ENCODE measurements at places on chromosomes 12 and 14. TPM values are rescaled to one million over a fixed set of nuclear protein-coding genes. Genes with fewer than 3 reads are reported as not detected.

DNA sequence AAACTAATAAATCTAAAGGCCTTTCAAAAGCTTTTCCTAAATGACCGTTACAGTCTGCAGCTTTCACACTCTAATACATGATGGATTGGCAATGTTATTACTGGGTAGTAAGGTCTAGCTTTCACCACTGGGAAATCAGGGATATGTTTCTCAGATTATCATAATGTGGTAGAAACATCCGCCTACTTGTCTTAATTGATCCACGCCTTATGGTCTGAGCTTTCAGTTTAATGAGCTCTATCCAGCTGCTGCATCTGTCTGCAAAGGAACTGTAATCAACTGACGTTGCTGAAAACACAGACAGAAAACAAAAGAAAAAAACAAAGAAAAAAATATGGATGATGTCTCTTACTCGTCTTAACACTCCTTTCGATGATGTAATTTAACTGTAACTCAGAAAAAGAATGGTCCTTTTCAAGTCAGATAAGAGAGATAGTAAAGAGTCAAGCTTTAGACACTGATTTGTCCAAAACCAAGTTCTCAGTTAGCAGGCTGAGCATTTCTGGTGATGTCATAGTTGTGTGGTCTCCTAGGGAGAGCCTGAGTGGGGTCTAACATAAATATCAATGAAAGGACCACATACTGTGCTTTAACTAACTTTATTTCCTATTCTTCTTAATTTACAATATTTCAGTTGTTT, 85.9 kb downstream of the C2CD5 start:
- no peak for DNase-seq

GRCh38 chr12:3294481-3294911, 196.5 kb upstream of the PRMT8 start:
- DNase-seq, result no peak

DNA sequence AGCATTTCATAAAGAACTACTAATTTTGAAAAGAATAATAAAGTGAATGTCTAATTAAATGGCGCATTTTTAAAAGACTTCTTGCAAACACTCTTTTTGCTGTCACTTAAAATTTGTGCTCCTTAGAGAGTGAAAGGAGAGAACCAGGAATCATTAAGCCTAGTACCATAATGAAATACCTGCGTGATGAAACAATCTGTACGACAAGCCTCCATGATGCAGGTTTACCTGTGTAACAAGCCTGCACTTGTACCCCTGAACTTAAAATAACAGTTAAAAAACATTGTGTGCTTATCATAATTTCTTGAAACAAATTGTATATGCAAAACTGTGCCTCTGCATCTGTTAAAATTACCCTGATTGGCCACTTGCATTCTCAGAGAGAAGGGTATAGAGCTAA, 108.1 kb downstream of the MGAT4C start:
- DNase-seq, result no peak

GRCh38 chr12:9707864-9708808, 24.8 kb downstream of the CLECL1 start:
- peak; percentile 71 for DNase-seq

DNA sequence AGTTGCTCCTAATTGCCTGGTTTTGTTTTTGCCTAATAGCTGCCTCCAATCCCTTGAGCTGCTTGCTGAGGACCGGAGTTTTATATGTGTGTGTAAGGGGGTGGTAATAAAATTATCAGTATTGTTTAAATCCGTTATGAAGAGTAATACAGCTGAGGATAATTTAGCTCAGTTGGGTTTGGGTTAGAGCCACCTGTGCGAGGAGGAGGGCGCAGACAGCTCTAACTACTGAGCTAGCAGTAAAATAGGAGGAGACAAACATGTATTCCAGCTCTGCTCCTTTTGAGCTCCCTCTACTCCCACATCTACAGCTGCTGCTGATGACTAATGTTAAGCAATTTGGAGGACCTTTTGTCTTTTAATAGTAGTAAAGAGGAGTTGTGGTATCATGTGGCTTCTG, 61.5 kb downstream of the SPATS2 start:
- DNase-seq, result peak; percentile 70

PCBP2 gene
- 251 TPM for total RNA-seq

DNA sequence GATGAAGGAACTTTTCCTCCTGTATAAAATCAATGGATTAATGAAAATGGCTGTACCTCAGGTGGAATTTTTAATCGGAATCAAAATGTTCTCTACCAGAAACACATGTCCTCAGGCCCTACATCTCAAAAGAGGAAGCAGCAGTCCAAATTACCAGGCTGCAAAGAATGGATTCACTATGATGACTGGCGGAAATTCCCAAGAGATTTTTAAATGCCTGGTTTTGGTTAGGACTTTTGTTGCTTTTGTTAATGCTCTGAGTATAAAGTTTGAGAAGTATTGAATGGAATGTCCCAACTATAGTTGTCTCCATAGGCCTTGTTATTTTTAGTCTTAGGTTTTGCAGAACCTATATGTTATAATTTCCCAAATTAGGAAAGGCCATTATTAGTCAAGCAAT, 11.2 kb upstream of the IFNG start:
- no peak for DNase-seq

GRCh38 chr14:90607141-90607540, 209.1 kb downstream of the TTC7B start:
- DNase-seq, result no peak

- no peak for DNase-seq
These were observed 55.6 kb upstream of the OAS1 start for GRCh38 chr12:112851024-112851777.

DNA sequence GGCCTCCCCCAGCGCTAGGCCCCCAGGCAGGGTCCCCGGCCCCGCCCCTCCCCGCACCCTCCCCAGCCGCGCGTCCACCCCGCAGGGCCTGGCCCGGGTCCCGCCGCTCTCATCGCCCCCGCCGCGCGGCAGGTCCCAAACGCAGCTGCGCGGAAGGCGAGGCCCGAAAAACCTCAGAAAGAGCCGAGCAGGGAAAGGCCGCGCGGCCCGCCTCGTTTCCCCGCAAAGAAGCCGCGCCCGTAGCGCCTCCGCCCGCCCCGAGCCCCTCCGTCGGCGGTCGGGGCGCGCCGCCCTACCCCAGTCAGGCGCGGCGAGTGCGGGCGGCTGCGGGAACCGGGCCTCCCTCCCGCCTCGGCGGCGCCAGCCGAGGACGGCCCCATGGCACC, 324 bp downstream of the POLE start:
- peak; percentile 24 for DNase-seq

DNA sequence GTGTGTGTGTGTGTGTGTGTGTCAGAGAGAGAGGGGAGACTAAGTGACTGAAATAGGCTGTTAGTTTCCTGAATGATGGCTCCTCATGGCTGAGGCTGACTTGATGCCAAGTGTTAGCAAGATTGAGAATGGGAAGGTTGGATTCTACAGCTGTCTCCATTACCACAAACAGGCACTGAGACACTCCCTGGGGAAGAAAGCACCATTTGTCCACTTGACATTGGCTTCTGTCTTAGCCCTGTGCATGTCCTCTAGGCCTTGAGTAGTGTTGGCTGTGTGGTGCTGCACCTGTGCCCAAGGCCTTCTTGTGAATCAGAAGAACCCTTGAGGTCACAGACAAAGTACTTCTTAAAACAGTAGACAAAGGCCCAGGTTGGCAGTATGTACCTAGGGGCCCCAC, 15.6 kb downstream of the ERG28 start:
- DNase-seq, result no peak

CLEC1B gene
- not detected for total RNA-seq

DNA sequence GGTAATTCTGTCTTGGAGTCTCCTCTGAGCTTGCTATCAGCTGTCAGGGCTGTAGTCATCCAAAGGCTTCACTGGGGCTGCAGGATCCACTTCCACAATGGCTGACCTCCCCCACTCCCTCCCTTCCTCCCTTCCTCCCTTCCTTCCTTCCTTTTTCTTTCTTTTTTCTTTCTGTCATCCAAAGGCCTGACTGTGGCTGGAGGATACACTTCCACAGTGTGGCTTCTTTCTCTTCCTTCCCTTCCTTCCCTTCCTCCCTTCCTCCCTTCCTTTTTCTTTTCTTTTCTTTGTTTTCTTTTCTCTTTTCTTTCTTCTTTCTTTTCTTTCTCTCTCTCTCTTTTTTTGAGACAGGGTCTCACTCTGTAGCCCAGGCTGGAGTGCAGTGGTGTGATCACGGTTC, 30.6 kb downstream of the ARF6 start:
- DNase-seq, result no peak

ACSM4 gene
- total RNA-seq, result not detected

DNA sequence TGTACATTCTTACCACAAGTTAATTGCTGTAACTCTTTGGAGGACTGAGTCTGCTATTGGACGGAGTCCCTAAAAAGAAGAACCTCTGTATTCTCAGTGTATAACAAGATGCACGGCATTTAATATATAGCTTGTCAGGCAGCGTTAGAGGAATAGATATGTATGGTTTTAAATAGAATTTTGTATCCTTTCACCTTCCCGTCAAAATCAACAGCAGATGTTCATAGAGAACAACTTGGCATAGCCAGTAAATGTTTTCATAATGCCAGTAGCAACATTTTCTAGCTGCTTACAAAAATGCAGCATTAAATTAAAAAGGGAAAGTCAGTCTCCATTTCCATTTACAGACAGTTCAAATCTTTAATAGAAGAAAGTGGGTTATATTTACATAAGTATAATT, 6.8 kb downstream of the SCYL2 start:
- DNase-seq, result no peak

DNA sequence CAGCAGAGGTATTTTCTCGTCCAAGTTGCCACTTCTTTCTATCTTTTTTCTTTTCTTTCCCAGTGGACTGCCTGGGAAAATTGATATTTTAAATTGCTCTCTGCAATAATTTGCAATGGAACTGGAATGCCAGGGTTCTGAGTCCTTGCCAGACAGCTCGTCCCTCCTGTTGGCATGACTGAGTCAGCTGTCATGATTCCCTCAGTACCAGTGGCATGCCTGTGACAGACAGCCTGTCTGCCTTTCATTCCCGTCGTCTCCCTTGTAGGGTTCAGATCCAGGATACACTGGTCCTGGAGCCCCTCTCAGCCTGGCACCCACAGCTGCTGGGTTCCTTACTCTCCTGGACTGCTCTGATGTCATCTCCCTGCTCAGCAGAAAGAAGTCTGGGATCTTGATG, 84.8 kb downstream of the PTPN11 start:
- DNase-seq, result no peak

ITGB7 gene
- total RNA-seq, result 0.50 TPM

CCDC196 gene
- total RNA-seq, result not detected

DNA sequence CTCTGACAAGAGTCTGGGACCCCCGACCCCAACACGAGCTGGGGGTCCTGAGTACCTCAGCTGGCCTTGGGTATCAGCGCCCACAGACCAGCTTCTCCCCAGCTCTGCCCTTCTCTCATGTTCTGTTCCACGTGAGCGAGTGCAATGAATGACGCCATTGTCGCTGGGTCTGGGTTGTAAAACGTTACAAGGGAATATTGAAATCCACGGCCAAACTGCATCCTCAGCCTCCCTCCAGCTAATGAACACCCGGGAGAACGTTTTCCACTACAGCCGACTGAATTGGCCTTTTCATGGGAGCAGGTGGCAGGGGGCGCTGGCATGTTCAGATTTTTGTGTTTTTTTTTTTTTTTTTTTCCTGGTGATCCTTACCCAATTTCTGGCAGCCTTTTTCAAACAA, 34.7 kb downstream of the TBX5 start:
- DNase-seq, result no peak

DNA sequence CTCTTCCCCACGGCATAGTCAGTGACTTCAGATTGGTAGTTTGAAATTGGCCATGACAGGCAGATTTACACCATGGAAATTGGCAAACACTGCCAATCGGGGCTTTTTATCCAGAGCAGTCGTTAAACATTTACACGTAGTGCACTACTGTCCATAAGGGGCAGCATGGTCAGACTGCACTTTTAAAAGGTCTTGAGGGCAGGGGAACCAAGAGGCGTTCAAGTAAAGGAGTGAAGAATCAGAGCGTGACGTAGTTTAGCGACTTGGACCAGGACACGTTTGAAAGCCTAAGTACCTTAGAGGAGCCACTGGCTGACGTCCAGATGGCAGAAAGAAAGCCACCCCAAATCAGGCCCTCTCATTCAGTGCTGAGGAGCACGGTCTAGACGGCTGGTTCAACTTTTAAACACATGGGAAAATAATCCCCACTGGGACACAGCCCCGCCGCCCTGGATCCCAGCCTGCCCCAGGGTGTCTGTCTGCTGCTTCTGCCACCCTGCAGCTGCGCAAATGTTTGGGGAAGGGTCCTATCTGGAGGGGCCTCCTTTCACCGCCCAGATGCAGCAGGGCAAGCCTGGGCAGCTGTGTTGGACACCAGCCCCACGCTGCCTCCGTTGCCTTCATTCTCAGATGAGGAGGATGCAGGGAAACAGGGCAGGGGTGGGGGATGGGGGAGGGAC, 52.5 kb upstream of the PPP2R5C start:
- DNase-seq, result no peak

GRCh38 chr12:23210573-23210972, 585.6 kb downstream of the ETNK1 start:
- no peak for DNase-seq

DNA sequence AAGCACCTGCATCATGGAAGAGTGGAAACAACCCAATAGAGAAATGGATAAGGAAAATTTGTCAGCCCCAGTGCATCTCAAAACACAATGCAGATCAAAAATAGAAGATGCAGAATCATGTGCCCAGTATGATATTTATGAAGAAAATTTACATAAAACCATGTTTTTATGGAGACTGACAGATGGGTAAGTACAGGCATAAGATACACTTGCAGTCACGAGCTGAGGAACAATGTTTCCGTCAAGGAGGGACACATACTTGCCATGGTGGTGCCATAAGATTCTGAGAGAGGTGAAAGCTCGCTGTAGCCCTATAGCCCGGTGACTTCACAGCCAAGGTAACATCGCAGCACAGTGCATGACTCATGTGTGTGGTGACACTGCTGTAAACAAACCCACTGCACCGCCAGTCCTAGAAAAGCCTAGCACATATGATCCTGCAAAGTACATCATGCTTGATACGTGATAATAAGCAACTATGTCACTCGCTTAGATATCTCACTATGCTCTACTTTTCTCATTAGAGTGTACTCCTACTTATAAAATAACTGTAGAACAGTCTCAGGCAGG, 112.6 kb downstream of the RIMBP2 start:
- DNase-seq, result no peak

AQP6 gene
- total RNA-seq, result 0.17 TPM

DNA sequence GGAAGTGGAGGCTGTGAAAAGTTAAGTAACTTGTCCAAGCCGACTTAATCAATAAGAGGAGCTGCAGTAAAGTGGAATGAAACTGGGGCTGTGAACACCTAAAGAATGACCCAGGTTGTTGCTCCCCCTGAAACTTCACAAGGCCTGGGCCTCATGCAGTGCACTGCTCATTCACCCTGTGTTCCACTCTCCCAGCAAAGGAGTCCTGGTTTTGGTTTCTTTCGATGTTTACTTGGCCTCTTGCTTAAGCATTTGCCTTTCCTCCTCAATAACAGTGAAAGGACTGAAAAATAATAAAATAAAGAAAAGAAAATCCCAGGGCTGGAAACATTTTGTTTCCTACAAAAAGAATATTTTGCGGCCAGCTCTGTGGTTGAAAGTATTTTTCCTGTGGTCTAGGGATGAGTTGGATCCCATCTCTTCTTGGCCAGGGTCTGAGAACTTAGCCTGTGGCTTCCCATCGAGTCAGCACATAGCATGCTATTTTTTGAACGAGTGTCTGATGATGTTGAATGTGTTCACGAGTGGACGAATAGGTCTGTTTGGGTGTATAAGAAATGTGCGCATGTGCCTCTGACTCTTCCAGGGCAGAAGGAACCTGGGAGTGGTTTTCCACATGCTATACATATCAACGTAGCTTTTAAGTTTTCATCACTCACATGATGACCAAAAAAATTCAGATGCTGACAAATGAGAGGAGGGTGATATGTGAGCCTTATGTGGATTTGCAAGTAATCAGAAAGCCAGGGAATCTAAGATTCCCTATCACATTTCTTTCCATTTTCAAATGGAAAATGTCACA, 349.8 kb downstream of the ZFP36L1 start:
- DNase-seq, result peak; percentile 70
